ENCODE measurements at places on chromosomes 16 and 17.

GRCh38 chr16:64657316-64658011, 464.4 kb downstream of the CDH11 start:
- no peak for DNase-seq
- no peak overlapping the region for H3K27ac ChIP-seq
- H3K4me1 ChIP-seq = no peaks in the 10 kb centered on the region
- H3K36me3 ChIP-seq = no peaks in the 10 kb centered on the region
- H3K27me3 ChIP-seq = no peaks in the 10 kb centered on the region

- H3K4me1 ChIP-seq = peaks cover 5% of the 10 kb centered on the region
- H3K36me3 ChIP-seq = no peaks in the 10 kb centered on the region
- H3K27me3 ChIP-seq = no peaks in the 10 kb centered on the region
- DNase-seq = no peak
- no peak overlapping the region for H3K27ac ChIP-seq
Observed at GRCh38 chr16:79081297-79082066, 519.1 kb downstream of the MAF start.

GRCh38 chr16:53654946-53655345, 48.7 kb downstream of the RPGRIP1L start:
- H3K27me3 ChIP-seq = no peaks in the 10 kb centered on the region
- no peak overlapping the region for H3K4me3 ChIP-seq
- H3K4me1 ChIP-seq = no peaks in the 10 kb centered on the region
- no peak overlapping the region for H3K27ac ChIP-seq
- H3K36me3 ChIP-seq = peaks cover 2% of the 10 kb centered on the region

DNA sequence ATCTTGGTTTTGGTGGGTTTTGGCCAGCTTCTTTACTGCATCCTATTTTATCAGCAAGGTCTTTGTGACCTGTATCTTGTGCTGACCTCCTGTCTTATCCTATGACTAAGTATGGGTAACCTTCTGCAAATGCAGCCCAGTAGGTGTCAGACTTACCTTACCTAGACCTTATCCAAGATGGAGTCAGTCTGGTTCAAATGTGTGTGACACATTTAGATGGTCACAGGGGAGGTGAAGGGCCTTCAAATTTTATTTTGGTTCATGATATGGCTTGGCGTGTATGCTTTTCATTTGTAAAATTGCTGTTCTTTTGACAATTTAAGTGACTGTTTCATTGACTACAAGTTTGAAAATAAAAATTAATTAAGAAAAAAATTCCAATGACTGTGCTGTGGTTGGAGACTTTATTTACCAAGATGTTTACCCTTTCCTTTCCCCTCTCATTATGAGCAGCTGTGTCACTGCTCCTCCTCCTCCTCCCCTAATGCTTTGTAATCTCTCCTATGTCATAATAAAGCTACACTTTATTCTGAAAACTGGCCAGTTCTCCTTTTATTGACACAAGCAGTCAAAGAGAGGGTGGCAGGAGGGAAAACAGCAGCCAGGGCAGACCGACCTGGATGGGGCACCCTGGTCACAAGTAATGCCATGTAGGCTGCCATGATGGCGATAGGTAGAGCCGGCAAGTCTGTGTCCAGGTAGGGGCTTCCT, 49.4 kb downstream of the TNFRSF13B start:
- no peaks in the 10 kb centered on the region for H3K4me1 ChIP-seq
- DNase-seq = peak; percentile 27
- no peak overlapping the region for H3K27ac ChIP-seq
- no peaks in the 10 kb centered on the region for H3K36me3 ChIP-seq

- no peak overlapping the region for H3K27ac ChIP-seq
- DNase-seq = no peak
- H3K4me3 ChIP-seq = no peak overlapping the region
- no peaks in the 10 kb centered on the region for H3K4me1 ChIP-seq
Observed at GRCh38 chr17:57391857-57392471, 135.6 kb downstream of the MSI2 start.

DNA sequence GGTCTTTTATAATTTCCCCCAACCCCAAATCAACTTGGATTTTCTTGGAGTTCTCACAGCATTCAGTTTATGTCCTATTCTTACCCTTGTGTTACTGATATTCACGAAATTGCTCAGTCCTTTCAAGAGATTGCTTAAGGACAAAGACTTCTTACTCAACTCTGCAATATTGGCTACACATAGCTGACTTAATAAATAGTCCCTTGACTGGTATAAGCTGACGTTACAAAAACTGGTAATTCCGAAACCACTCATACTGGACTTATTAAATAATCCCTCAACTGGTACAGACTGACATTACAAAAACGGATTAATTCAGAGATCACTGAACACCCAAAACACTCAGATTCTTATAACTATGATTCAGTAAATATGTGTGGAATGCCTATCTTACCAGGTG, 860 bp downstream of the TIGD7 start:
- H3K27ac ChIP-seq = no peak overlapping the region
- H3K4me3 ChIP-seq = no peak overlapping the region
- DNase-seq = no peak
- H3K4me1 ChIP-seq = peaks cover 8% of the 10 kb centered on the region
- H3K36me3 ChIP-seq = peaks cover 11% of the 10 kb centered on the region

GRCh38 chr16:56389554-56389953, 35.8 kb downstream of the AMFR start:
- no peak overlapping the region for H3K4me3 ChIP-seq
- no peak overlapping the region for H3K27ac ChIP-seq
- H3K4me1 ChIP-seq = no peaks in the 10 kb centered on the region
- no peak for DNase-seq

- H3K36me3 ChIP-seq = peaks cover 29% of the 10 kb centered on the region
- H3K4me3 ChIP-seq = no peak overlapping the region
- no peaks in the 10 kb centered on the region for H3K27me3 ChIP-seq
- H3K27ac ChIP-seq = peak overlapping the region; percentile 56
- DNase-seq = no peak
- peaks cover 7% of the 10 kb centered on the region for H3K4me1 ChIP-seq
Observed at GRCh38 chr17:80394629-80395216, 20.2 kb upstream of the ENDOV start.

- DNase-seq = no peak
- H3K27ac ChIP-seq = no peak overlapping the region
- no peaks in the 10 kb centered on the region for H3K4me1 ChIP-seq
- H3K4me3 ChIP-seq = no peak overlapping the region
- no peaks in the 10 kb centered on the region for H3K27me3 ChIP-seq
Observed at GRCh38 chr16:72018470-72018869, 9.9 kb downstream of the DHODH start.

GRCh38 chr17:49285716-49286115, 55.1 kb upstream of the PHOSPHO1 start:
- H3K4me3 ChIP-seq = no peak overlapping the region
- H3K36me3 ChIP-seq = no peaks in the 10 kb centered on the region
- no peaks in the 10 kb centered on the region for H3K27me3 ChIP-seq

DNA sequence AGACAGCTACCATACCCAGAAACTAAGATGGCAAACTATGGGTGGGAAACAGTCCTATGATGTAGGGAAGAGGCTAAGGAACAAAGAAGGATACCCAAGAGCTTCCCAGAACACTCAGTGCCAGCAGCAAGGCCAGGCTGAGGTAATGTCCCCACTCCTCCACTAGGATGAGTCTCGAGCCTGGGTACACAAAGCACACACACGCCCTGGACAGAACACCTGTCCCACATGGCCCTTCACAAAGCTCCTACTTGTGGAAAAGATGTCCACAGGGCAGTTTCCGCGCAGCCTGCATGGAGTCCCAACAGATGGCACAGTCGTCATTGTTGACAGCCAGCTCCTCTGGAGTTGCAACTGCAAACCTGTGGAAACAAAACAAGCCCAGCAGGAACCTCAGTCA, 23.9 kb downstream of the AMFR start:
- DNase-seq = no peak
- no peak overlapping the region for H3K4me3 ChIP-seq
- peaks cover 30% of the 10 kb centered on the region for H3K36me3 ChIP-seq
- H3K27me3 ChIP-seq = no peaks in the 10 kb centered on the region
- H3K4me1 ChIP-seq = peaks cover 2% of the 10 kb centered on the region
- no peak overlapping the region for H3K27ac ChIP-seq

- no peak overlapping the region for H3K27ac ChIP-seq
- no peaks in the 10 kb centered on the region for H3K4me1 ChIP-seq
- no peaks in the 10 kb centered on the region for H3K36me3 ChIP-seq
- no peak overlapping the region for H3K4me3 ChIP-seq
Observed at GRCh38 chr17:11589716-11590115, 8.6 kb upstream of the DNAH9 start.

- no peak for DNase-seq
- H3K36me3 ChIP-seq = peaks cover 26% of the 10 kb centered on the region
- H3K27ac ChIP-seq = peak overlapping the region; percentile 42
- no peaks in the 10 kb centered on the region for H3K27me3 ChIP-seq
- H3K4me1 ChIP-seq = no peaks in the 10 kb centered on the region
Observed at GRCh38 chr16:68351991-68352431, 41.2 kb downstream of the PRMT7 start.

Data from lung (tissue), 17 donors.